ENCODE measurements at places on chromosomes 12 and 14.

GRCh38 chr14:85233756-85234155 is 296.2 kb upstream of the FLRT2 start:
- no peak for DNase-seq

- peak; percentile 94 for DNase-seq
Measured at GRCh38 chr12:124754949-124755800, 108.5 kb downstream of the SCARB1 start.

GRCh38 chr12:80490329-80490728 is 46.3 kb downstream of the PTPRQ start:
- no peak for DNase-seq

DNA sequence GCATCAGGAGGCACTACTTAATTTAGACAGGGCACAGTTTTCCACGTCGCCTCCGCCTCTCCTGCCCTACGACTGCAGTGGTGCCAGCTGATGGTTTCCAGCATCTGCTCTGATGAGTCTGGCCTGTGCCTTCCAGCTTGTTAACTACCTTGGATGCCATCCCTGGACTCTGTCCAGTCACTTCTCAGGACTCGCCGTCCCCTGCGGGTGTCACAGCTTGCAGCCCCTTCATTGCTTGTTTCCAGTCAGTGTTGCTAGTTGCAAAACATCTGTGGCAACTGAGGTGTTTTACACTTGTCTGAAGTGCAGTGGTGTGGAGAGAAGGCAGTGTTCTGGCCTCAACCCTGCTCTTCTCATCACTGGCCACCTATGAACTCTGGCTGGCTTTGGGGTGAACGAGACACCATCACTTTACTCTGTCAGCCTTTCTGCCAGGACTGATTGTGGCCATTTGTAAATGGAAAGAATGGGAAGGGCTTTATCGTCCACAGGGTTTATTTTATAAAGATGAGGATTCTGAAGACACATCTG is 8.3 kb downstream of the ADGRD1 start:
- DNase-seq: no peak

DNA sequence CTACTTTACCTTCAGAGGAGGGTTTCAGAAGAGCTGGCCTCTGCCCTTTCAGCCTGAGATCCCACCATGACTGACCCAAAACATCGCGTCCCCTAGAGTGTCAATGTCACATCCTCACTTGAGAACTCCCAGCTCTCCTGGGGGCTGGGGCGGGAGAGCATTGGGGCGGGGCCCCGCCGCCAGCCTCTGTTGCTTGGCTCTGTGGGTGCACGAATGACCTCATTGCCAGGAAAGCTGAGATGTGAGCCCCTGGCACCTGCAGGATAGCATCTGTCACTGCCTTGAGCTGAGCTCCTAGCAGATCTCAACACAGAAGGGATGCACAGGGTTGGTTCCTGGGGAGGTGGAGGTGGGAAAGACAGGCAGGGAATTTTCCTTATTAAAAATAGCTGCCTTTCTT is 20.6 kb upstream of the MYL2 start:
- DNase-seq: no peak

- DNase-seq: no peak
Measured at GRCh38 chr14:101992708-101993107, 28.3 kb downstream of the DYNC1H1 start.

- no peak for DNase-seq
Measured at GRCh38 chr12:50218386-50218785, 51.2 kb upstream of the CERS5 start.

- no peak for DNase-seq
Measured at GRCh38 chr12:43154498-43155045, 397.4 kb downstream of the ADAMTS20 start.

DNA sequence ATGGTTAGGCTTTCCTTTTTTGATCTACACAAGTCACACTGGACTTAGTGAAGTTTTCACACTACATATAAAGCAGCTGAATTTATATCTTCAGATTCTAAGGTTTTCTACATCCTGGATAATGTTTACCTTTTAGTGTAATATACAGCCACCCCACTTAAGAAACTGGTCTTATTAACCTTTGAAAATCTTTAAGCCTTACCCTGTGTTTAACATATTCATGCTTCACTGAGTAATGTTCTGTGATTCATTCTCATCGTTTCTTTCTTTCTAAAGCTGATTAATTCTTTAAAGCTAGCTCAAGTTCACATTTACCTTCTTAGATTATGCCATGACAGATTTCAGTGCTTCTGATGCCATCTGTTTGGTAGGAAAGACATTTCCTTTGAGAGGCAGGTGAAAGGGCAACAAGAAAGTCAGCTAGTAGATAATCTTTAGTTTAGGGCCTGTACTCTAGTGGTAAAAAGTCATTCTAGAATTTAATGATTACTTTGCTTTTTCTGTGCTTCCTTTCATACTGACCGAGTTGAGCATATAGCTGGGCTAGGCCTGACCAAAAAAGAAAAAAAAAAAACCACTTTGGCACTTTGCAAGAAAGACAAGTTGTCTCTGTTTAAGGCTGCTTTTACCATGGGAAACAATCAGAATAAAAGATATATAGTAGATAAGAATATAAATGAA is 690.9 kb upstream of the FBXO33 start:
- DNase-seq: no peak

- no peak for DNase-seq
Measured at GRCh38 chr14:90681929-90682328, 134.3 kb downstream of the TTC7B start.

DNA sequence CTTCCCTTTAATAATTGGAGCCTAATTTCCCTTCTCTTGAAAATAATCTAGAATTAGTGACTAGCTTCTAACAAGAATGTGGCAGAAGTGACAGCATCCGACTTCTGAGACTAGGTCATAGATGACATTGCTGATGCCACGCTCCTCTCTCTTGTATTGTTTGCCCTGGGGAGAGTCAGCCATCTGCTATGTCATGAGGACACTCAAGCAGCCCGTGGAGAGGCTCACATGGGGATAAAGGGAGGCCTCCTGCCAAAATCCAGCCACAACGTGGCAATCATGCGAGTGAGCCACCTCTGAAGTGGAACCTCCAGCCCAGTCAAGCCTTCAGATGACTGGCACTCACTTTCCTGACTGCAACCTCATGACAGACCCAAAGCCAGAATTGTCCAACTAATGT is 54.2 kb upstream of the LRRK2 start:
- no peak for DNase-seq

- no peak for DNase-seq
Measured at GRCh38 chr14:78519863-78520262, 349.7 kb downstream of the NRXN3 start.

GRCh38 chr14:104238424-104239184 is 100.2 kb downstream of the KIF26A start:
- no peak for DNase-seq

- no peak for DNase-seq
Measured at GRCh38 chr12:50579757-50580267, 75.0 kb downstream of the DIP2B start.

- DNase-seq: no peak
Measured at GRCh38 chr14:49297102-49297501, 289.1 kb downstream of the RPS29 start.

- no peak for DNase-seq
Measured at GRCh38 chr14:104090071-104090748, 4.7 kb downstream of the ASPG start.

DNA sequence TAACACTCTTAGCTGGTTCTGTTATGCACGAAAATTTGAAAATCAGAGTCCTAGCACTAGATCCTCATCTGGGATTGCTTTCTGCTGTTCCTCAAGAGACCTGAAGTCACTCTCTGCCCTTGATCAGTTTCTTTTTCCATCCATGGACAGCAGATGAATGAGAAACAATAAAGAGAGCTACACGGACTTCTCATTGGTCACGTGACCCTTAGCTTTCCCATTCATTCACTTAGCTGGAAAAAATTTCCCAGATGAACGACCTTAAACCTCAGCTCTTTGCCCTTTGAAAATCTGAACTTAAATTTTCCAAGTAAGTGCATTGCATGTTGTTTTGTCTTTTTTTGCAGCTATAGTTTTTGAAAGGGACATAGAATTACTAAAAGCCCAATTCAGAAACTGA is 27.2 kb upstream of the RGS6 start:
- DNase-seq: no peak

GRCh38 chr12:85278598-85279448 is 1.2 kb upstream of the ALX1 start:
- DNase-seq: no peak

DNA sequence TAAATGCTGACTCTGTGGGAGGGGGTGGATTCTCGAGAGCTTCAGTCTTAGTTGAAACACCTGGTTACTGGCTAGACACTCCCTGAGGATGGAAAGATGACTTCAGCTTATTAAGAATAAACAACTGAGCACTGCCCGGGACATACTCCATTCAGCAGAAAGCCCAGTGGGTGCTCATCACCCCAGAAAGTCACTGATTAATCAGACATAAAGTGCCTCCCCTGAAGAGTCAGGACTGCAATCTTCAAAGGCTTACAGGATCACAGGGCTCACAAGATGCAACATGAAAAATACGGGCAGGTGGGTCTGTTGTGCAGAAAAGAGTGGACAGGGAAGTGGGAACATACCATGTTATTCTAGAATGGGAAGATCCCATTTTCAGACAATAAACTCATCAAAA is 207.0 kb downstream of the CALM1 start:
- no peak for DNase-seq

GRCh38 chr12:104427547-104427938 is 29.2 kb upstream of the CHST11 start:
- no peak for DNase-seq

DNA sequence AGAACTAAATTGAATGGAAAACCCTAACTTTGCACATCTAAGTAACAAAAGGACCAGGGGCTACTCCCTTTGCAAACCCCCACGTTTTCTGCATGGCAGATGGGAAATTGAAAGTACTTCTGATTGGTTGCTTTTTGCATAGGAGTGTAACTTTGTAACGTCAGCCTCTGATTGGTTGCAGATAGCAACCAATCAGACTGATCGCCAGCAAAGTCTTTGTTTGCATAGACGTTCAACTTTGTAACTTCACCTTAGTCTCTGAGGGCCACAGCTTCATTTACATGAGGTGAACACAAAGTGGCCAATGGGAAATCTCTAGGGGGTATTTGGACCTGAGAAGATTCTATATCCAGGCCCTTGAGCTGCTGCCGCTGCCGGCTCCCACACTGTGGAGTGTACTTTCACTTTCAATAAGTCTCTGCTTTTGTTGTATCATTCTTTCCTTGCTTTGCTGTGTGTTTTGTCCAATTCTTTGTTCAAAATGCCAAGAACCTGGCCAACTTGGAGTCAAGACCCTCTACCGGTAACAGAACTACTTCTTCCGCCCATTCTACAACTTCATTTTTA is 102.5 kb upstream of the PRICKLE1 start:
- DNase-seq: peak; percentile 23

GRCh38 chr12:1916371-1917171 is 1.9 kb downstream of the CACNA2D4 start:
- no peak for DNase-seq

GRCh38 chr12:26564391-26564790 is 268.6 kb downstream of the ITPR2 start:
- DNase-seq: no peak

DNA sequence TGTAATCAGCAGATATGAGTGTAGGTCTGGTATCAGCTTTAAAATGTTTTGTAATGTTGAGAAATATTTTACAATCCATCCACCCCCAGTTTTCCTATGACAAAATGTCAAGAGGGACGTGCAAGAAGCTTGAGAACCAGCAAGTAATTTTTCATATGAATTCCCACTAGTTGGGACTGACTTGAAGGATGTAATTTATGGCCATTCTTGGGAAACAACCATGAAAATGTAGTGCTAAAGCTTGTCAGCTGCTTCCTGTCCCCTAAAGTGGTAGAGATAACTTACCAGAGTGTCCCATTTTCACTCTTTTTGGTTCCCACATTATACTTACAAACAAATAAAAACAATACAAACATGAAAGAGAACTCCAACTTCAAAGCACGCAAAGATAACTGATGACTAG is 63.9 kb downstream of the RERG start:
- no peak for DNase-seq

DNA sequence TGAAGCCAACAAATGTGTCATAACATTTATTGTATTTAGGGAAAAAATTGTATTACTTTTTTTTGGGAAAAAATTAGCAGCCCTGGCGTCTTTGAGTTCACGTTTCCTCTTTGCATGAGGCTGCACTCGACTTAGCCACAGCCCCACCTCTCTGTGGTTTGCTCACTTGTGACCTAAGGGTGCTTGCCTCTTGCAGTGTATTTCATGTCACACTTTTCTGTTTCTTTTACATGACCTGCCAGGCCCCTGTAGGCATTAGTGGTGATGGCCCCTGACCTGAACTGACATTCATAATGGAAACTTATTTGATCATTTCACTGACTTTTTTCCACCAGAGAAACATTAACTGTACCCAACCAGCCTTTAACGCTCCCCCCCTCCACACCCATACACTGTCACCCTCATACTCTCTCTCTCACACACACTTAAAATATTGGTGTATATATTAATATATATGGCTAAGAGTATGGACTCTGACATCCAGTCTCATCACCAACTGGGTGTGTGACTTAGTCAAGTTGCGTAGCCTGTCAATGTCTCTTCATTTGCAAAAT is 122.9 kb downstream of the PRKCH start:
- DNase-seq: peak; percentile 17

- no peak for DNase-seq
Measured at GRCh38 chr12:87794854-87795253, 234.3 kb downstream of the C12orf50 start.

DNA sequence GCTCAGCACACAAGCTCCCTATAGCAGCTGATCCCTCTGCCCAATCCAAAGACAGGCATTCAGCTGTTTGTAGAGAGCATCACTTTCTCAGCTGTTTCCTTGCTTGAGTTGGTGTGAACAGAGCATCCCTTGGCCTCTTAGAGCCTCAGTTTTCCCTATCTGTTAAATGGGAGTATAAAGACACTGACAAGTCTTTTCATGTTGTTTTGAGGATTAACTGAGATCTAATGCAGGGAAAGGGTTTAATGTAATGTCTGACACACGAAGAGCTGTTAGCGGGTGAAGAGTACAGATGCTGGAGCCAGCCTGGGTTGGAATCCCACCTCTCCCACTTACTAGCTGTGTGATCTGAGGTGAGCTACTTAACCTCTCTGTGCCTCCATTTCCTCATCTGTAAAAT is 149.5 kb downstream of the PHETA1 start:
- no peak for DNase-seq
